GM03348 (cell line): ENCODE measurements at places on chromosomes 3 and 15.

DNA sequence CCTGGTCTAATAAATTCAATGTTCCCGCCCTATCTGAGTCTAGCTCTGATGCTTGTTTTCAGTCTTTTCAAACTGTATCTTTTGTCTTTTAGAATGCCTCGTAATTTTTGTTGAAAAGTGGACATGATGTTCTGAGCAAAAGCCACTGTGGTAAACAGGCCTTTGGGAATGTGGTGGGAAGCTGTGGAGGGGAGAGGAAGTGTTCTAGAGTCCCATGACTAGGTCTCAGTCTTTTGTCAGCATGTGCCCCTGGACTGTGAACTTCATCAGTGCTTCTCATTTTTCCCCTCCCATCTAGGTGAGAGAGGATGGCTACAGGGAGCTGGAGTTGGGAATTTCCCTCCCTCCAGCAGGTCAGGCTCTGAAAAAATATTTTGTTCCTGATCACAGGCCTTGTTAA is 33.7 kb downstream of the SUSD5 start:
- DNase-seq, result no peak

DNA sequence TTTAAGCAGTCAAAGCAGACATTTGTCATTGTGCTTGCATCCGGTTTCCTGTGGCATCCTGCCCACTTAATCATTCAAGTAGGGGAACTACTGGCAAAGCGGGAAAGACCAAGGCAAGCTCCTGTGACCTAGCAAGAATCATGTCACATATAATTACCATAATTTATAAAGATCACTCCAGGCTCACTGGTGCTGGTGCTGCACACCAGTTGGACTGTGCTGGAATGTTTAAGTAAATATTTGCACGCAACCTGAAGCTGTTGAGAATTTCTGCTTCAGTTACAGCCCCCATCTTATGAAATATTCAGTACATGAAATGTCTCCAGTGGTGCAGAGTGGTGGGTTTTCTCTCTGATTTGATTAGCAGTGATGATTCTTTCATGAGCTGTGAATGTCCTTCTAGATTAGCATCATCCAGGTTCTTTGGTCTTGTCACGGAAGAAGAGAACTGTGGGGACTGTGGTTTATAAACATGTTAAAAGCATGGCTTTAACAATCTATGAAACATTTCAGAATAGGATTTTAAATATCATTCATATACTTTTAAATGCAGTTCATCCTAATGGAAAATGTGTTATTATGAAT is 621.3 kb upstream of the EPHA6 start:
- no peak for DNase-seq

- no peak for DNase-seq
These were observed 362.4 kb downstream of the CGGBP1 start for GRCh38 chr3:87696124-87697013.

- no peak for DNase-seq
These were observed 4.2 kb downstream of the CCDC71 start for GRCh38 chr3:49161808-49162530.

GRCh38 chr15:74451322-74451721 is 9.6 kb downstream of the UBL7 start:
- no peak for DNase-seq
